ENCODE measurements at places on chromosomes 13 and 19.

- no peak for DNase-seq
Measured at GRCh38 chr13:110303644-110304043, 3.3 kb downstream of the COL4A1 start.

DNA sequence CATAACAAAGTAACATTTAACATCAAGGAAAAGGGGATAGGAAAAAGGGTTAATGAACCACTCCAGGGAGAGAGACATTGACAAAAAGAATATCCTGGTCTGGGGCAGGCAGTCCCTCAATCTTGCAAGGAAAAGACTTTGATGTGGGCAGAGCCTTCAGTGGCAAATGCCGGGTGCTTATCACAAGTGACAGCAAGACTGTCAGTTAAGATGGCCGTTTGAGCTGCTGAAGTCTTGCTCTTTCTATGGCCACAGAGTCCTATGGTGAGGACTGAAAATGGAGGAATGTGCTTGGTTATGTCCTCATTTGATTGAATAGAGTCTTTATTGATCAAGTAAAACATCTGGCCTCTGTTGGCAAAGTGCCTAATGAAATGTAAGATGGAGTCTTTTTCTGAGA lies 112.1 kb downstream of the B3GLCT start:
- DNase-seq = no peak

- DNase-seq = no peak
Measured at GRCh38 chr19:2944403-2944774, 382 bp downstream of the ZNF77 start.

DNA sequence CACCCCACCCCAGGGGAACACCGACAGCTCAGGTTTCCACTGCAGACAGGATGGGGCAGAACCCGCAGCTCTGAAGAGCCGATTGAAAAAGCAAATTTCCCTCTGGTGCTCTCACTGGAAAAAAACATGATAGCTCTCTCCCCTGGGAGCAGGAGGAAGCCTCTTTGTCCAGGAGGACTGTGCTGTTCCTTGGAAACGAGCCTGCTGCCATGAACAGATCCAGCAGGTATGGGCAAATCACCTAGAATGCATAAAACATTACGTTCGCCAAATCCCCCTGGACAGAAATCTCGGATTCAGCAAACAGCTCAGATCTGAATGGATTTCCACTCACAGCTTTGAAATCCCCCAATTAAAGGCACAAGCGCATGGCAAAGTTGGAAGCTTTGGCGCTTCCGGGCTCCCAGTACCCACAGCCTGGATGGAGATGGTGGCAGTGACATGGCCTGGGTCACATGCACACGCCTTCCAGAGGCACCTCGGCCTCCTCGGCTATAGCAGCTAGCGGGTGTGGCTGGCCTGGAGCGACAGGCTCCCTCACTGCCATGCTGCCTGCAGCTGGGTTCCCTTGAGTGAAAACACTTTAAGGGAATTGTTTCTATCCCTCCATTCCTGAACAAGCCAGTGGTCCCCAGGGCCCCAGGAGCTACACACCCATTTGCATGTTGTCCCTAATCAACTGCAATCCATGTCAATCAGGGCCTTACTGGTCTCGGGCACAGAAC lies 59.1 kb downstream of the CEBPG start:
- DNase-seq = no peak

- no peak for DNase-seq
Measured at GRCh38 chr13:95245071-95245470, 56.2 kb downstream of the ABCC4 start.

DNA sequence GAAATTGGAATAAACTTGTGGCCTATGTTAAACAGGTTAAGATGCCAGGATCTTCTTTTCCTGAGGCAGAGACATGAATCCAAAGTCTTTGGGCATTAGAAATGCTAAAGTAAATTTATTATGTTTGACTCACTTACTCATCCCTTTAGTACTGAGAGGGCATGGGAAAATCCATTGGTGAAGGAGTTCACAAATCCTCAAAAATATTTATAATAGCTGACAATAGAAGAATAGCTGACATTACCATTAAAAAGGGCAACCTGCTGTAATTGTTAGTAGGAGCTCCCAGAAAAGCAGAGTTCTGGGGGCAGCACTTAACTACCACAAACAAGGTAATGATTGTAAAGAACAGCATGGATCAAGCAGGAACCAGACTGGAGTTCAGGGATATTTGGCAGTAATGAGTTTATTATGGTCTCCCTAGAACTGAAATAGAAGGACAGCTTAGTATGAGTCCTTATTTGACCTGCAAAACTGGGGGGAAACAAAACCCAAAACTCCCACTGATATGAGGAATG lies 285.8 kb upstream of the KLHL1 start:
- DNase-seq = no peak

DNA sequence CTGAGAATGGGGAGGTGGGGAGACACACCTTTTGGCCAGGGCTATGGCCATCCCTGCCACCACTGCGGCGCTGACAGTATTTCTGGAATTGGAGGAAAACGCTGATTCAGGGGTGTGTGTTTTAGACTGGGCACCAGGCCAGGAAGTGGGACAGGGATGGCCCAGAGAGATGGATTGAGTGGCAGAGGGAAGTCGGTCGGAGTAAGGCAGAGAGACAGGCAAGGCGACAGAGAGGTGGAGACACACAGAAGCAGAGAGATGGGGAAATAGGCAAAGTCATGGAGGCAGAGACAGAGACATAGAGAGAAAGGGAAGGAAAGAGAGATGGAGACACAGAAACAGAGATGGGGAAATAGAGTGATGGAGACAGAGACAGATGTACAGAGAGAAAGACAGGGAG lies 4.1 kb upstream of the C19orf81 start:
- no peak for DNase-seq

DNA sequence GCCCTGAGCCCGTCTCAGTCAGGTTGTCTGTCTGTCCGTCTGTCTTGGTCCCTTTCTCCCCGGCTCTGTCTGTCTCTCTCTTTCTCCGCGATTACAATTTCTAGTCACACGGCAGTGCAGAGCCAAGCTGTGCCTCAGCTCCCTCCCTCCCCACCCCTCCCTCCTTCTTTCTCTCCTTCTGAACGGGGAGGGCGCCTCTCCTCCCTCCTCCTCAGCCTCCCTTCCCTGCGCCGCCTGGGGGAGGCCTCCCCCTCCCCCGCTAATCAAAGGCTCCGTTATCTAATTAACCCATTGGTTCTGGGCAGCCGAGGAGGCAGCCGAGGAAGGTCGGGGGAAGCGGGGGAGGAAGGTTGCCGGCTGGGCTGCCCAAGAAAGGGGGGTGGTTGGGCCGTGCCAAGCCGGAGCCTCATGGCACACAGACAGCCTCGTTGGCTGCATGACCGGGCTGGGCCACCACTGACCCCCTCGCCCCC lies 16.5 kb downstream of the LRRC4B start:
- no peak for DNase-seq

- no peak for DNase-seq
Measured at GRCh38 chr19:55609326-55609725, 3.9 kb downstream of the ZNF865 start.

GRCh38 chr19:1466461-1467214 lies 12.4 kb downstream of the C19orf25 start:
- DNase-seq = no peak

DNA sequence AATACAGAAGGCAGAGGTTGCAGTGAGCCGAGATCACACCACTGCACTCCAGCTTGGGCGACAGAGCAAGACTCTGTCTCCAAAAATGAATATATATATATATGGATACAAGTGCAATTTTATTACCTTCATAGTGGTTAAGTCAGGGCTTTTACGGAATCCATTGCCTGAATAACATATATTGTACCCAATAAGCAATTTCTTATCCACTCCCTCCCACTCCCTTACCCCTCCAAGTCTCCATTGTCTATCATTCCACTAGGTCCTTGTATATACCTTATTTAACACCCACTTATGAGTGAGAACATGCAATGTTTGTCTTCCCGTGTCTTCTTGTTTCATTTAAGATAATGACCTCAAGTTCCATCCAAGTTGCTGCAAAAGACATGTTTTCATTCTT lies 48.3 kb upstream of the AKAP11 start:
- no peak for DNase-seq

DNA sequence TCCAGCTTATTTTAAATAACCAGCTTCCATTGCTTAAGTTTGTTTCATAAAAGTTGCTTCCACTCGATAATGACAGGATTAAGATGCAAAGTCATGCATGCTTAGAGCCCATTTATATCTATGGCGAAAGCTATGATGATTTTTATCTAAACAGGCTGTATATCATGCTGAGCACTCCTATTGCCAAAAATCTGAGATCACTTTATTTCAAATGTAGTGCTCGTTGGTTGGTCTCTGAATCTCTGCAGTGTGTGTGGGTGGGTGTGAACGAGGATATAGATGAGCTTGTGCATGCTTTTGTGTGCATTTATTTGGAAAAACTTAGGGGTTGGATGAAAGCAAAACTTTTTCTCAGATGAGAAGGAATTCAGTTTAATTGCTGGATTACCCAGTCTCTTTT lies 27.0 kb upstream of the ARGLU1 start:
- DNase-seq = no peak

DNA sequence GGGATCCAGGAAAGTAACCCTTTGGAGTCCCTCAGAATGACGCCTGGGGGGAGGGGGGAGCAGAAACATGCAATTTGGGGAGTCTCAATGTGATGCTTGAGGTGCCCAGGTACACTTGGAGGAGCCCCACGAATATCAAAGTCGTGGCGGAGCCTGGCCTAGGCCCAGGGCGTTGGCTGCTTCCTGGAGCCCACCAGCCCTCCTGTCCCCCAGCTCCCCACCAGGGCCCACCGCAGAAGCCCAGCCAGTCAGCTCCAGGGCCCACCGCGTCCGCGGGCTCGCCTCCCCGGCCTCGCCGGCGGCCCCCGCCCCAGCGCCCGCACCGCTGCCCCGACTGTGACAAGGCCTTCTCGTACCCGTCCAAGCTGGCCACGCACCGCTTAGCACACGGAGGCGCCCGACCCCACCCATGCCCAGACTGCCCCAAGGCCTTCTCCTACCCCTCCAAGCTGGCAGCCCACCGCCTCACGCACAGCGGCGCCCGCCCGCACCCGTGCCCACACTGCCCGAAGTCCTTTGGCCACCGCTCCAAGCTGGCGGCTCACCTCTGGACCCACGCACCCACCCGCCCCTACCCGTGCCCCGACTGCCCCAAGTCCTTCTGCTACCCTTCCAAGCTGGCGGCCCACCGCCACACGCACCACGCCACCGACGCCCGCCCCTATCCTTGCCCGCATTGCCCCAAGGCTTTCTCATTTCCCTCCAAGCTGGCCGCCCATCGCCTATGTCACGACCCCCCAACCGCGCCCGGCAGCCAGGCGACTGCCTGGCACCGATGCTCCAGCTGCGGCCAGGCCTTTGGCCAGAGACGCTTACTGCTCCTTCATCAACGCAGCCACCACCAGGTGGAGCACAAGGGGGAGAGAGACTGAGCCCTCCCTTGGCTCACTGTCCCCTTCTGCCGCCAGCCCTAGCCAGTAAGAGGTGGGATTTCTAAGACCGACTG lies 2.1 kb downstream of the ZNF575 start:
- DNase-seq = peak; percentile 38

- DNase-seq = no peak
Measured at GRCh38 chr19:40762754-40763470, 11.9 kb downstream of the SNRPA start.

DNA sequence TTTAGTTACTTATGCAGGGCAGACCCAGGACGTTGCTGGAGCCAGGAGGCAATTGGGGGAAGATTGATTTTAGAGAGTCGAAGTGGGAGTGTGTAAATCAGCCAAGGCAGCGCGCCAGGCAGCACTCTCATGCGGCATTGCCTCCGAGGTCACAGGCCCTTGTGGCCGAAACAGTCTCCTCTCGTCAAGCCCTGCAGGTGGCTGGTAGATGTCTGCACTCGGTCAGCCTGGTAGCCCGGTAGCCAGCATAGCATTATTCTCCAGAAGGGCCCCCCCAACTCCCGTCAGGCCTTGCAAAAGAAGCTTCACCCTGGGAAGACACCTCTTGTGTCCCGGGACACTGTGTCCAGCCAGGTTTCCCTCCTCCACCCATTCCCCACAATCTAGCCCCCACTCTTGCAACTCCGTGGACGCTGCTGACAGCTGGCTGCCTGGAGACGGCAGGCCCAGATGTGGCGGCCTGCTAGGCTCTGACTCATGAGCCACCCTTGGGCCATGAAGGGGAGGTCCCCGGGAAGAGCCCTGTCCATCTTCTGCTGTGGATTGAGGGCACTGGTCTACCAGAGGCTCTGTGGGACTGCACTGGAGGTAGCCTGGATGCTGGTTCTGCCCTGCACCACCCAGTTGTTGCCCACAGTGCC lies 2.6 kb upstream of the PEPD start:
- no peak for DNase-seq

- DNase-seq = peak; percentile 56
Measured at GRCh38 chr13:48976576-48977285, 1.0 kb downstream of the FNDC3A start.

GRCh38 chr13:42354241-42355091 lies 82.5 kb downstream of the AKAP11 start:
- peak; percentile 23 for DNase-seq

GRCh38 chr19:4517451-4518057 lies 732 bp downstream of the PLIN4 start:
- no peak for DNase-seq

GRCh38 chr19:1427221-1427920 lies 10.8 kb upstream of the RPS15 start:
- DNase-seq = no peak

GRCh38 chr13:89988206-89988605 lies 1359.3 kb upstream of the MIR17HG start:
- no peak for DNase-seq

GRCh38 chr13:33676045-33676989 lies 141.6 kb upstream of the RFC3 start:
- no peak for DNase-seq

DNA sequence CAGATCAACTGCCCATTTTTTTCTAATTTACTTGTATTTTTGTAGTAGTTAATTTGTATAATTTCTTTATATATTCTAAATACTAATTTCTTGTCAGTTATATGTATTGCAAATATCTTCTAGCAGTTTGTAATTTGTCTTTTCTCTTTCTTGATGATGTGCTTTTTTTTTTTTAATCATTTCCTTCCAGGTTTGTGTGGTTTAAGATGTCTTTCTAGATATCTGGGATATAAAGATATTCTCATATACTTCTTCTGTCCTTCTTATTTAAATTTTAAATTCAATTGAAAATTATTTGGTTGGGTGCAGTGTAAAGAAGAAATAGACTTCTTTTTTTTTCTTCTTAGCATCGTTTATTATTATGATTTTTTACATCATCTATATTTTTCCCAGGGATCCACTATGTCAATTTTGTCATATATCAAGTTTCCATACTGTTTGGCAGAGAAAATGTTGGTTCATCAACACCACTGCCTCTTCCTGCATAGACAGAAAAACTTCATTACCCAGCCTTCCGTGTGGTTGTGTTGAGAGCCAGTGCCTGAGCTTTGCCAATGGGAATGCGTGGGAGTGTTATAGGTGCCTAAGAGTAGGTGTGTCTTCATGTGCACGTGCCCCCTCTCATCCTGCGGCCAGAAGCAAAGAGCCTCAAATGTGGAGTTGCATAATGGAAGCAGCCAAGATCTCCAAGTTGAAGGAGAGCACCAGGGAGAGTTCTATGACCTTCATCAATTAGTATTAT lies 15.8 kb downstream of the CPB2 start:
- DNase-seq = no peak

GRCh38 chr19:49881186-49881585 lies 3.7 kb downstream of the TBC1D17 start:
- DNase-seq = no peak

- no peak for DNase-seq
Measured at GRCh38 chr13:51955281-51955771, 55.9 kb downstream of the ATP7B start.
